ENCODE measurements at places on chromosomes 12 and 14.

GRCh38 chr14:68695326-68695768 is 97.5 kb downstream of the ZFP36L1 start:
- peak; percentile 83 for DNase-seq

DNA sequence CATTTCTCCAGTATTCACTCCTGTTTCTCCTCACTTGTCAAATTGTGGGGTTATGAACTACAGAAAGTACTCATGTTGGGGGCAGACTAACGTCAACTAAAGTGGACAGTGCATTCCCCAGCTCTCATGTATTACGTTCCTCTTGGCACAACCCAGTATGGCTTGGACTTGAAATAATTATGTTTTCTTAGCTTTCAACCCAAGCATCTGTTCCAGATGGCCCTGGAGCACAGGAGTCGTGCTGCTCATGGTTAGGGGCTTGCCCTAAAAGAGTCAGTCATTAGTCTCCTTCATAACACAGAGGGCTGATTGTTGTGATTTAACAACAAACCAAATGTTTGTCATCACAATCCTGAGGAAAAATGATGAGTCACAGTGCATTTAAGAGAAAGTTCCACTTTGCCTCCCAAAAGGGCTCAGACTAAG is 154.4 kb downstream of the RPAP3 start:
- DNase-seq, result no peak

DNA sequence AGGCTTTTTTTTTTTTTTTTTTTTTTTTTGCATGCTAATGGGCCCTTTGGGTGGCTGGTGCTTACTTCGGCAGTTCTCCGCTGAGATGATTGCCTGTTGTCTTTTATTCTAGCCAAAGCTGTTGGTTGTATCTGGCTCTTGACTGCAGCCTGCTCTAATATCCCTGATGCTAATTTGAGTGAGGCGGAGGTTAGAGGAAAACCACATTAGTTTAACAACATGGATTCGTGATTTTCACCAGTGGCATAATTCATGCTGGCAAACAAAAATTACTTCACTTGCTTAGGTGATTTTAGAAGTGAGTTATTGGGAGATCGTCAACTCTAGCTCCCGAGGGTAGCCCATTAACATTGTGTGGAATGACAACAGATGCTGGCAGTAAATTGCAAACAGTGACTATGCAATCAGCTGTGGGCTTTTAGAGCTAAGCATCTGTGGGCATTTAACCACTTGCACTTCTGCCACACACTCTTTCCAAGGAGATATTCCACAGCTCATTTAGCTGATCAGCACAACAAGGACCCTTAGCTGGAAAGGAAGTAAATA is 97.6 kb upstream of the ZDHHC17 start:
- no peak for DNase-seq

GRCh38 chr12:113988064-113988451 is 21.9 kb upstream of the RBM19 start:
- DNase-seq, result no peak

DNA sequence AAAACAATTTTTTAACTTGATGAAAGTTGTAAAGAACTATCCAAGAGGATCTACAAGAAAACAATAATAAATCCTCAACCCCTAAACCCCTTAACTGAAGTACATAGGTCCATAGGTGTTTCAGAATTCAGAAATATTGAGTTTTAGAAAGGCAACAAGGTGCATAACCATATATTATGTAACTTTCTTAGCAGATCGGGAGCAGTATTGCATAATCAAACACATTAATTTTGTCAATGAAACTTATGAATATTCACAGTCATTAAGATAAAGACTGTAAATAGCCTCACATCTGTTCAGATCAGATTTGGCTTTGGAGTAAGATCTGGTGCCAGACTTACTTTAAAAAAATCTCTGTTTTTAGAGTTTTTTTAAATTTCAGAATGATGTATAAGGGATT is 647.1 kb upstream of the FLRT2 start:
- no peak for DNase-seq

GRCh38 chr14:69553252-69553651 is 21.4 kb downstream of the CCDC177 start:
- no peak for DNase-seq

DNA sequence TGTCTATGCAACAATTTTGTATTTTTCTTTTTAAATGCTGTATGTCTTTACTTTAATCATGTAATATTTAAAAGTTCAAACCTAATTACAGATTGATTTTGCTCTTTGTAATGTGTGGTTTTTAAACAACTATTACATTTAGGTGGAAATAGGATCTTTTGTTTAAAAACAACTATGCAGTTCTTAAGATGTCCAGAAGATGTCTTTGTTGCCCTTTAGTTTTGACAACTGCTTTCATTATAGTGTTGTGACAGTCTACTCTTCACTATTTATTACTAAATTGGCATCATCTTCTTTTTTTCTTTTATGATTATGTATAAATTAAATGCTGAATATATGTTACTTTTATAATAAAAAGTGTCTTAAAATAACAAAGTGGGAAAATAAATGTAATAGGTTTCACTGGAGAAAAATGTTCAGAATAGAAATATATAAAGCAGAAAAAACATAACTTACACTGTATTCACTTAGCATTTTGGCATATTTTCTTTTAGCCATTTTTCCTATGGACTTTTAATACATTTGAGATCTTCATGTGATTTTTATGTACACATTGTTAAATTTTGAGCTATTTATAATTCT is 27.1 kb upstream of the PCNX4 start:
- no peak for DNase-seq

DNA sequence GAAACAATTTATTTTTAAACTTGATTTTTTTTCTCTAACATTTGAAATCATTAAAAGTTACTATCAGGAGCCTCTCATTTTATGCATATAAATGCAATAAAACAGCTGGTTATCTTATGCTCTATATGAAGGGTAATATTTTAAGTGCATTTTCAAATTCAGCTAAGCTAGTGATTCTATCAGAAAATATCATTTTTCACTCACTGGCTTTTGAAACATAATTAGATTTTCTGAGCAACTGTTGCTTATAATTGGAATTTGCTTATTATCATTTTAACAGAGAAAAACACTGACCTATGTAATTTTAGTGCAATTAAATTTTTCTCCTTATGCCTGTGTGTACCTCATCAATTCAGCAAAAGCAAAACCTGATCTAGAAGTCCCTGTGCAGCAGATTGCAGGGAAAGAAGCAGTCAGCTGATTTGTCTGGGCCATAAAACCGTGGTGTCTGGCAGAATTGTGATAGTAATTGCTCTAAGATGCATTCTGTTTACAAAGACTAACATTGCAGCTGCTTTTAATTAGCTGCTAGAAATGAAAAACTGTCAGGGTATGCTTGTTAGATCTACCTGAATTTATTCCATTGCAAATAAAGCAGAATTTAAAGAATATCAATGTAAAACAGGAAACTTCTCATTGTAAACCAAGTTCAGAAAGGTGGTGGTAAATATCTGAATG is 75.0 kb downstream of the BICD1 start:
- DNase-seq, result no peak

Data from suprapubic skin (tissue), 4 donors.